Kidney epithelial cell (primary cell): ENCODE measurements at places on chromosomes 2 and 18. TPM values are rescaled to one million over a fixed set of nuclear protein-coding genes. Genes with fewer than 3 reads are reported as not detected.

M1AP gene
- total RNA-seq: 1.3 and 1.6 TPM in 2 replicates

- DNase-seq: no peak
These were observed 71.8 kb downstream of the PRELID3A start for GRCh38 chr18:12479536-12479935.

- no peak for DNase-seq
These were observed 142.3 kb upstream of the NRP2 start for GRCh38 chr2:205540036-205540435.

DNA sequence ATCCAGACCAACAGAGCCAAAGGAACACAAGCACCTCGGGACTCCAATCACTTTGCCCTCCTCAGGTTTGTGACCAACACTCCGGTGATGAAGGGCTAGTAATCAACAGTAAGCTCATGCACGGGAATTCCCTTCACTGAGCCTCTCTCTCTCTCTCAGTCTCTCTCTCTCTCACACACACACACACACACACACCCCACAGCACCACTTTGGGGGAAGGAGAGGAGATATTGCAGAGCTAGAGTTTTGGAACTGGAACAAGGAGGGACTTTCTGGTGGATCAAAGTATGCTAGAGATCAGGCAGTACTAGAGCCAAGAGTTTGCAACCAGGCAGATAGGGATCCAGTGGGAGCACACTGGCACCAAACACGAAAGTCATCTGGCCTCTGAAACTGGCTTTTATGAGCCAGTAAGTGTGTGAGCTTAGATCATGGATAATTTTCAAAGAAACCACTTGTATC lies 98.7 kb downstream of the ANKRD44 start:
- DNase-seq: no peak

GRCh38 chr2:44605511-44605910 lies 243.8 kb downstream of the CAMKMT start:
- DNase-seq: no peak

DNA sequence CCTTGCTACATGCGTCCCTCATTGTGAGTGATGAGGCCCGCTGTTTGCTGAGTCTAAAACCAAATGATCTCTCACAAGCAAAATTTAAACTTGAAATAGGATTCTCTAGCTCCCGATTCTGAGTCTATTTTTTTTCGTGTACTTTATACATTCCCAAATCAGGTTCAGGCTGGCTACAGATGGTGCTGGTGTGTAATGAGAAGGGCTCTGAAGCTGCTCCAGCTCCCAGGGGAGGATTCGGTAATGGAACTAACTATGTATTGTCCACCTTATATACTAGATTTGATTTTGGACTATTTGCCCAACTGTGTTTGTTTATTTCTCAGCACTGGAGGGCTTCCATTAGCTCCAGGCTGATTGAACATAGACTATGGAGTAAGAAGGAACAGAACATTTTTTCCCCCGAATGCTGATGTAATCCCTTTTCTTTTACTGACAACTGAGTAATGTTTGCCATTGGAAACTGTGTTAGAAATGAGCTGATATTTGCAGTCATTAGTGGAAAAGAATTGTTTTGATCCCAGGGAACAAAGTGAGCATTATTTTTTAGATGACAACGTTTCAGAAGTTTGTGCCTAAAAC lies 274.0 kb upstream of the FIGN start:
- DNase-seq: no peak

FOXD4L1 gene
- not detected in 2 replicates for total RNA-seq

GRCh38 chr2:12335131-12335530 lies 381.6 kb upstream of the TRIB2 start:
- DNase-seq: no peak

- DNase-seq: peak; percentile 56
These were observed 215.4 kb downstream of the AGAP1 start for GRCh38 chr2:235709124-235709813.

GRCh38 chr2:25362049-25362433 lies 20.3 kb upstream of the DNMT3A start:
- DNase-seq: no peak

ITGA6 gene
- 82.3 and 94.7 TPM in 2 replicates for total RNA-seq

TNS1 gene
- total RNA-seq: 54.5 and 70.6 TPM in 2 replicates

DNA sequence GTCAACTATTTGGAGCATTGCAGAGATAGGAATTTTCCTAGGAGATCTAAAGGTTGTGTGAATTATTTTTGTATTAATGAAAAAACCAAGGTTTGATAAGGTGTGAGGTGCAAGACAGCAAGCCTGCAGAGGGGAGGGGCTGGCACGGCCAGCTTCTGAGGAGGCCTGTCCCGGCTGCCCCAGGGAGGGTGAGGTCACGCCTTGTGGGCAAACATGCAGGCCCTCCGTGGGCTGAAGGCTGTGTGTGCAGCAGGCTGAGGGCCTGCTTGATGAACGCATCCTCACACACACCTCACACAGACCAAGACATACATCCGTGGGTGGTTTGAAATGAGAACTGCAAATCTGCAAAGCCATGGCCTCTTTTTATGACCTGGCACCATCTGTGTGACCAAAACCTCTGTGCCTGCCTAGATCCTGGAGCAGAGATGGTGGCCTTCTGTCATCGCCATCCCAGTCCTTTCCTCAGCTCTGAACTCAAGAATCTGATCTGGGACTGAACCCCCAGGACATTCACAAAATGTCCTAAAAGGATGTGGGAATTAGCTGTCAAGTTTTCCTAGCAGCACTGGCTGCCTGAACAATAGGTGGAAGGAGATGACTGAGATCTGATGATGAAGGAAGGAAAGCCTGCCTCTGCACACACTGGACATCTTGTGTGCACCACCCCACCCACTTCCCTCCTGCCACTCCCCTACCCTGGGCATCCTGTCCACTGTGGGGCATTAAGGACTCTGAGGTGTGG lies 102.4 kb upstream of the MGAT4A start:
- DNase-seq: no peak

DNA sequence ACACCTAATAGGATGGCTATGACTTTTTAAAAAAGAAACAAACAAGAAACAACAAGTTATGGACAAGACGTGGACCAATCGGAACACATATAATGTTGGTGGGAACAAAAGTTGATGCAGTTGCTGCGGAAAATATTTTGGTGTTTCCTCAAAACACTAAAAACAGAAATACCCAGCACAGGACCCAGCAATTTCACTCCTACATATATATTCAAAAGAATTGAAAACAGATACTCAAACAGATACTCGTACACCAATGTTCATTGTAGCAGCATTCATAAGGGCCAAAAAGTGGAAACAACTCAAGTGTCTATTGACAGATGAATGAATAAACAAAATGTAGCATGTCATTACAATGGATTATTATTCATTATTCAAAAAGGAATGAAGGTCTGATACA lies 12.1 kb downstream of the CCDC141 start:
- DNase-seq: no peak

GRCh38 chr18:42211201-42211600 lies 256.2 kb downstream of the PIK3C3 start:
- no peak for DNase-seq

STK11IP gene
- 22.2 and 33.8 TPM in 2 replicates for total RNA-seq

DNA sequence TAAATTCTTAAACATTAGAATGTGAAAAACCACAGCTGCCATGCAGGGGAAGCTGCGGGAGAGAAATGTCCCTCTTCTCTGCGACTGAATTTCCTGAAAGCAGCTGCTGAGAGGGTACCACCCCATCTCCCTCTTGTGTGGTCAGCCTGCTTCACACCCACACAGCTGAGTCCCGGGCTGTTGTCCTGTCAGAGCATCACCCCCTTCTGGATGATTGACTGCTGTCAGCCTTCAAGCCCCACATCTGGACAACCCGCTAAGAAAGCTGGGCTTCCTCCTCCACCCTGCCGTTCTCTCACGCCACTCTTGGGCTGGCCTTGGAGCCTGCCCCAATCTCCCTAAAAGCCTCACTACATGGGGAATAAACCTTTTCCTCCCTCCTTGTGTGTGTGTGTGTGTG lies 26.0 kb downstream of the SH3YL1 start:
- DNase-seq: no peak

- no peak for DNase-seq
These were observed 1.9 kb upstream of the LNPK start for GRCh38 chr2:176003958-176004357.

- no peak for DNase-seq
These were observed 67.7 kb upstream of the CTLA4 start for GRCh38 chr2:203799908-203800307.

DNA sequence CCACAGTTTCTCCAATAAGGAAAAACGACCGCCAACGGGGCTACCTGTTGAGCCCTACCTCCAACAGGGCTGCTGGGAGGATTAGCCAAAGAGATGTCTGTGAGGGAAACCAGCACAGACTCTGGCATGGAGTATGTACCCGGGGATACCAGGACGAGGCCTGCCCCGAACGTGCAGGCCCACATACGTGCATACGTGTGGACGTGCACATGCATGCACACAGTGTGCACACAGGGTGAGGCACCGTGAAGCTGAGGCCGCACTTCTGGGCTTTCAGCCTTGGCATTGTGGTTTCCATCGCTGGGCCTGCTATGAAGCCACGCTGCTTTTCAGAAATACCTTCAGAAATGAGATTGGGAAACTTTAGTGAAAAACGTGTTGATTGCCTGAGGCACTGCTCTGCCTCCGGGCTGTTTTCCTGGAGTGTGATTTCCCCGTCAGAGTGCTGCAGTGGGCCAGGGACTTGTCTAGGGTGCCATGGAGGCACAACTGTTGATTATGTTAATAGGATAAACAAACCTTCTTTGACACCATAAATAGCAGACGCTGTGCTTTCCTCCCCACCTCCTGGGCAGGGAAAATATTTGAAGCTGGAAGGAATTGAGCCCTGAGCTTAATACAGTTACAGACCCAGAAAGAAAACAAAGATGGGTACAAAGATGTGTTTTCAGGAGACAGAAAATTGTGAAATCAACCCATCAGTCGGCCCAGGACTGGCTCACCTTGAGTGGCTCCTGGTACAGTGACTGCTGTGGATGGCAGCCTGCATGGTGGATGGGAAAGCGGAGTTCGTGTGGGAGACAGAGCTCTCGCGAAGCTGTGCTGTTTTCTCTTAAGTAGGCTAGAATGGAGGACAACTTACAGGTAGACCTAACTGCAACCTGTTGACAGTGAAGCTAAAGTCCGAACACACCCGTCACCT lies 182.3 kb downstream of the FAM210A start:
- no peak for DNase-seq

ALK gene
- total RNA-seq: not detected in 2 replicates

- DNase-seq: peak; percentile 93
These were observed 40.2 kb upstream of the GMCL1 start for GRCh38 chr2:69789175-69789721.

DNA sequence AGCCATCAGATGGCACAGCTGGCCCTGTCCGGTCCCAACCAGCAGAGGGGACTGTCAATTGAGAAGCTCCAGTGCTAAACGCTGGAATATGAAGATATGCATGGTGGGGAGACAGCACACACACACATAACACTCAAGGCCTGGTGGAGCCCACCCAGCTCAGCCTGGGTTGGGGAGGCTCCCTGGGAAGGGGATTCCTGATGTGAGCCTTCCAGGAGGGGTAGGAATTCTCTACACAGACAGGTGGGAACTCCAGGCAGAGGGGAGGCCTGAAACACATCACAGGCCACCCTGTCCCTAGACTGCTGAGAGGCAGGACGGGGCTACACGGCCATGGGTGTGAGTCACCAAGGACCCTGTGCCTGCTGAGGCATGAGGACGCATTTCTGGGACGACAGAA lies 49.4 kb upstream of the SH3RF3 start:
- no peak for DNase-seq

DNA sequence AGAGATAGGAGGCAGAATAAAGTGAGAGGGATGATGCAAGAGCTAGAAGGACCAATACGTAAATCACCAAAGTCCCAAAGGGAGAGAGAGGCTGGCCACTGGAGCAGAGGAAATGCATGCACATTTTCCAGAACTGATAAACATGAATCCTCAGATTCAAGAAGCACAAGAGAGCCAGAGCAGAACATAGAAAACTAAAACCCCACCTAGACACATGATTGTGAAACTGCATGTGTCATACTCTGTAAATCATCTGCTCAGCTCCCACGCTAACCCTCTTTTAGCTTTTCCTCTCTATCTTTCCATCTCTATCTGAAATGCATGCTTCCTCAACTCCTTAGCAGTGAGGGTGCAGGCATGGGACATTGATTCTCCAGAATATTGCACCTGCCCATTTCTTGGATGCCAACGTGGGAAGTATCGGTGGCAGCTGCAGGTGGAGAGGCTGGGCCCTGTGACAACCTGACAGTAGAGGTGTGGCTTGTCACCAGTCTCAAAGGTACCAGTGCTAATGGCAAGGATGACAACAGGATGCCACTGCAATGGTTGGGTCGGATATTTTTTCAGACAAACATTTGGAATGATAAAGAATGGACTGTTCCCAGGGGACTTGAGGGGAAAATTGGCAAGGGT lies 89.3 kb upstream of the OTOS start:
- peak; percentile 18 for DNase-seq

RTN4 gene
- total RNA-seq: 355 and 382 TPM in 2 replicates

GRCh38 chr2:65495251-65495877 lies 63.0 kb upstream of the SPRED2 start:
- DNase-seq: no peak

DNA sequence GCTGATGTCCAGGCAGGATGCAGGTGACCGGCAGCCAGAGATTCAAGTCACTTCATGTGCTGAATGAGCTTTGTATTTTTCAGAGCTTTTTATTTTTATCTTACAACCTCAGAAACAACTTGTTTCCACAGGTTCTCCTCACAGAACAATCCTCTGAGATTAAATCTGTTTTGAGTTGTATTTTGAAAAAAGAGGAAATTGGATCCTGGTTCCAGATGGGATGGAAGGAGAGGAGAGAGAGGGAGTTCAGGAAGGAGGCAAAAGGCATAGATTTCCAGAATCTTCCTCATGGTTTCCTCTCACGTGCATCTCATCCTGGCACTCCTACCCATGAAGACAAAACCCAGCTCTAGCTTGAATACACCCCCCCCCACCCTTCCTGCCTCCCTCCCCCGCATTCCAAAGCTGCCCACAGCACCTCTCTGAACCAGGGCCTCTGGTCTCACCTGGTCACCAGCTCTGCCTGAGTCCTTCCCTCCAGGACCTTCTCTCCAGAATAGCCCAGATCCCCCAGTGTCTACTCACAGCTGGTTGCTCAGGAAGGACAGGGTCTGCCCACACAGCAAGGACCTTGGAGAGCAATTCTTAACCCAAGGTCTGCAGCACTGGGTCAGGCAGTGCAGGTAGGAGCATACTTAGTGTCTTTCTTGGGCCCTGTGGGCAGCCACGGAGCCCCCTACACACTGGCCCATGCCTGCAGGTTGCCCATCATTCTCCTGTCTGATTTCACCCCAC lies 104.7 kb downstream of the ZFP36L2 start:
- DNase-seq: no peak

DNA sequence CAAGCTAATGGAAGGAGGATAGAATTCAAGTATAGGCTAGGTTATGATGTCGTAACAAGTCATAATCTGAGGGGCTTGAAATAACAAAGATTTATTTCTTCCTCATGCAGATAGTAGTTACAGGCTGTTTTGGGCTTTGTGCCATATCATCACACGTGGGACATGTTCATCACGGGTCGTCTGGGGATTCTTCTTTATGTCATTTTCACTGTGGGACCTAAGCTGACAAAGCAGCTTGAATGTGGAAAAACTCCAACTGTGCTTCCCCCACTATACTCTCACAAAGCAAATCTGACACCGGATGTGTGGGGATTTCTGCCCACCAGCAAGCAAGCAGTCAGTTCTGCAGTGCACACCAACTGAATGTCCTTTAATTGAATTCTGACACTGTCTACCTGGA lies 124.8 kb downstream of the LTBP1 start:
- no peak for DNase-seq

- DNase-seq: no peak
These were observed 162.8 kb downstream of the TPGS2 start for GRCh38 chr18:36665952-36666351.
